ENCODE measurements at places on chromosomes 6 and 20.

GRCh38 chr6:5030596-5031136 is 26.8 kb upstream of the RPP40 start:
- DNase-seq = peak; percentile 94

- no peak for DNase-seq
Observed at GRCh38 chr6:36920049-36920448, 34.3 kb downstream of the C6orf89 start.

- no peak for DNase-seq
Observed at GRCh38 chr20:44031001-44031574, 116.4 kb downstream of the TOX2 start.

DNA sequence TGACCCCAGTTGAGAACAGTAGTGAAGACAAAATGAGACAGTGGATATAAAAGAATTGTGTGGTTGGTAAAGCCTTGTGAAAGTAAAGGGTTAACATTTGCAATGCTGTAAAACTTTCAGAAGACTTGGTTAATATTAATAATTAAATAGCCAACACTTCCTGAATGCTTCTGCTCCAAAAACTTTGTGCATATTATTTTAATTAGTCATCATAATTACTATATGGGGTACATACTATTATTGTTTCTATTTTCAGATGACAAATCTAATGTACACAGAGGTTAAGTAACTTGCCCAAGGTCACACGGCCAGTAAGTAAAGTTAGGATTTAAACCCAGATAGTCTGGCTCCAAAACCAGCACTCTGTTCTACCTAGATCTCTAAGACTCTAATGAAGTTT is 291.3 kb downstream of the OGFRL1 start:
- DNase-seq = no peak

DNA sequence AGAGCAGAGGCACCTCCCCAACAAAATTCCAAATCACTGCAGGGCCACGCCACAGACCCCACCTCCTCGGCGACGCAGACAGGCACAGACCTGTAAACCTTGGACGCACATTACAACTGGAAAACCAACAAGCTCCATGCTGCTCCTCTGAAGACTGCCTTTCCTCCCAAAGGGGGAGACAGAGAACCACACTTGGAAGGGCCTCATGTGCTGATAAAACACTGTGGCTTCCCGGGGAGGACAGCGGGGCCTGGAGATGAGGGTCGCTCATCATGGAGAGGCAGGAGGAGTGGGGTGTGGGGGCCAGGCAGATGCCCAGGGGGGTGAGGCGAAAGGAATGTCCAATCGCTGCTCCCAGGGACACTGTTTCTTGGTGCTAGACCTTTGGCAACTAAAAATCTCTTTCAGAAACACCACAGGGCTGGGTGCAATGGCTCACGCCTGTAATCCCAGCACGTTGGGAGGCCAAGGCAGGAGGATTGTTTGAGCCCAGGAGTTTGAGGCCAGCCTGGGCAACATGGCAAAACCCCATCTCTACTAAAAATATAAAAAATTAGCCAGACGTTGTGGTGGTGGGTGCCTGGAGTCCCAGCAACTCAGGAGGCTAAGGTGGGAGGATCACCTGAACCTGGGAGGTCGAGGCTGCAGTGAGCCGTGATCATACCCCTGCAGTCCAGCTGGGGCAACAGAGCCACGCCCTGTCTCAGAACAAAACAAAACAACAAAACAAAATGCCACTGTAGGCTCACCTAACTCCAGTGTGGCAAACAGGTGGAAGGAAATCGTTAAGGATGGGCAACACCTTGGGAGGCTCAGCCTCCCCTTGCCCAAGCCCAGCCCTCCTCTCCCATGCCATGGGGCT is 53.8 kb downstream of the ABHD12 start:
- peak; percentile 33 for DNase-seq

Data from iPS DF 6.9 (cell line).